ENCODE measurements at places on chromosomes 16 and 17.
A peak's percentile ranks its signal among the peaks of the same experiment; 100 is the strongest.

DNA sequence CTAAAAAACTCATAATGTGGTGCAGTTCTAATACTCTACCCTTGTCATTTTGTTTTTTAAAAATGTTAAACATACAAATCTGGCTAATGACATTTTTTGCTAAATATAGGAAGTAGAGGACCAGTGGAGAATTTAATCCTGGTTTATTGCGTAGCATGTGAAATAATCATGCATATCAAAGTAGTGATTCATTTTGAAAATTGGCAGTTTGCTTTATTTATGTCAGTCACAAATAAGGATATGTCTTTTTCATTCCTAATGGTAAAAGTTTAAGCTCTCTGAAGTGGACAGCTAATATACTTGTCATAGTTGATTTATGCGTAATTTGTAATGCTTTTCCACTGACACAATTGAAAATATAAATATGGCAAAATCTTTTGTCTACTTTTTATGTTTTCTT lies 224.2 kb downstream of the BCAS3 start:
- DNase-seq: no peak

DNA sequence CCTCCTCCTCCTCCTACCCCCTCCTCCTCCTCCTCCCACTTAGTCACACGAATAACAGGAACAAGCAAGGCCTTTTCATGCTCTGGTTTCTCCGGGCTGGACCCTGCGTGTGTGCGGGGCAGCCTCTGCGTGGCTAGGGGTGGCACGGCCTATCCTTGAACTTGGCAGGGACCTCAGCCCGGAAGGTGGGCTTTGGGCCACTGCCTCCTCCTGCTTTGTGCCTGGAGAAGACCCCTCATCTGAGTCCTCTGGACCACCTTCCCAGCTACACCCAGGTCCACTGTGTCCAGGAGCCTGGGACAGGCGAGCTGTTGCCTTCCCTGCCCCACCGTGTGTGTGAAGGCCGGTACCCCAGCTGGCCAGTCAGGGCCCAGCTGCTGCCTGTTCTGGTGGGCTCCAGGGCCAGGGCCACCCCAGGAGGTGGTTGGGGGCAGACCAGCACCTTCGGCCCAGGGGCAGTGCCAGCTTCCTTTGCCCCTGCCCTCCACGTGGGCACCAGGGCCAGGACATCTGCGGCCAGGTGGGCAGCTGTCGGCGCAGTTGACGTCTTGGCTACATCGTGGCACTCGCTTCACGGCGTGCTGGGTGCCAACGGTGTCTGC lies 35.4 kb downstream of the GINS2 start:
- no peak for DNase-seq

- peak; percentile 49 for DNase-seq
These were observed 1.9 kb downstream of the CREBBP start for GRCh38 chr16:3878610-3879009.

GRCh38 chr17:77801545-77802332 lies 156.8 kb upstream of the TNRC6C start:
- DNase-seq: no peak

GRCh38 chr16:17070882-17071592 lies 399.7 kb downstream of the XYLT1 start:
- no peak for DNase-seq

- DNase-seq: no peak
These were observed 5.3 kb downstream of the RPUSD1 start for GRCh38 chr16:782766-783403.

DNA sequence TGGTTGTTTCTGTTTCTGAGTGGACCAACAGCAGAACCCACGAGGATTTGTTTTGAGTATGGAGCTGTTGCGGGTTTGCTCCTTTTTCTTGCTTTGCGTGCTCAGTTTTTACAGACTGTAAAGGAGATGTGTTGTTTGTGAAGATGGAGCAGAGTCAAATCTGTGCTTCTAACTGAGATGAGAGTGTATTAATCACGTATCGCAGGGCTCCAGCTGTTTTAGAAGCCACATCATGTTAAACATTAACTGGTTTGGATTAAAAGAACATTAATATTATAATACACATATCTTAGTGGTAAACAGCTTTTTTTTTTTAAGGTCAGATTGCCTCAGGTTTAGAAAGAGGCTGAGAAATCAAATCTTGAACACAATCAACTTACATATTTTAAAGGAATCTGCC lies 69.4 kb downstream of the YPEL2 start:
- DNase-seq: no peak

DNA sequence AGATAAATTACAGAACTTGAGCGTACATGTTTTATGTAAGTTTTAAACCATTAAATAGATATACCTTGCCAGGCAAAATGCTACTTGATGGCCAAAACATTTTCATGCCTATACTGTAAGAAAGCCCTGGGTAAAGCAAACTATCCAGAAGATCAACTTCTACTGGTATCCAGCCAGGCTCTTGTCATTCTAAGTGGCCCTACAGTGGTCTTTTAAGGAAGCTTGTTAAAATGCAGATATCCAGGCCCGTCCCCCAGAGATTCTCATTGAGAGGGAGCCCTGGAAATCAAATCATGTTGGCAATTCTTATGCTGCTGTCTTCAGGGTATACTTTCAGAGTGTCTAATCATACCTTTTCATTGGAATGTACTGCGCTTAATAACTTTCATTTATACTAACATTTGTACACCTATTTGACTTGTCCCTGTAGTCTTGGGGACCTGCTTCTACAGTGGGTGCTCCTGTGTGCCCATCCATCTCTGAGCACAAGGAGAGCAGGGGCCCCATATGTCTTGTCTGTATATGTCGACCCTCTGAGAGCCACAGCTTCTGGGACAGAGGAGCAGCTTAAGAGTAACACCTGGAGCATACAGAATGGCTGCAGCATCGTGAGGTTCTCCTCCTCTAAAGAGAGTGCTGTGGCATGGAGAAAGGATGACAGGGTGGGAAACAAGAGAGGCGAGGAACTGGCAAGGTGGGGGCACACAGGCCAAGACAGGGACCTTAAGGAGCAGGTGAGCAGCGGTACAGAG lies 43.6 kb upstream of the ANKFY1 start:
- no peak for DNase-seq

DNA sequence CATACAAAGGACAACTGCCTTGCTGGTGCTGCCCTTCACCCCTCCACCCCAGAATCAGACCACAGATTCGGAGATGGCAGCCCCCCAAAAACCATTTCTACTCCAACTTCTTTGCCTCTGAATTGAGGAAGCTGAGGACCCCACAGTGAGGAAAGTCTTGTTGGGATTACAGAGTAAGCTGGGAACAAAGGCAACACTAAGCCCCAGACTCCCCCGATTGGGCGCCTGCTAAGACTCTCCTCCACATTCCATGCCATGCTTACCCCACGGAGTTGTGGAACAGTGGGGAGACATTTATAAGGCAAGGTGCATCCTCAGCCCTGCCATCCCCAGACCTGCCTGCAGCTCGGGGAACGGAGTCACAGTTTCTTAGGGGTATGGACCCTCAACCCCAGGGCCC lies 1.9 kb downstream of the GIT1 start:
- DNase-seq: no peak

DNA sequence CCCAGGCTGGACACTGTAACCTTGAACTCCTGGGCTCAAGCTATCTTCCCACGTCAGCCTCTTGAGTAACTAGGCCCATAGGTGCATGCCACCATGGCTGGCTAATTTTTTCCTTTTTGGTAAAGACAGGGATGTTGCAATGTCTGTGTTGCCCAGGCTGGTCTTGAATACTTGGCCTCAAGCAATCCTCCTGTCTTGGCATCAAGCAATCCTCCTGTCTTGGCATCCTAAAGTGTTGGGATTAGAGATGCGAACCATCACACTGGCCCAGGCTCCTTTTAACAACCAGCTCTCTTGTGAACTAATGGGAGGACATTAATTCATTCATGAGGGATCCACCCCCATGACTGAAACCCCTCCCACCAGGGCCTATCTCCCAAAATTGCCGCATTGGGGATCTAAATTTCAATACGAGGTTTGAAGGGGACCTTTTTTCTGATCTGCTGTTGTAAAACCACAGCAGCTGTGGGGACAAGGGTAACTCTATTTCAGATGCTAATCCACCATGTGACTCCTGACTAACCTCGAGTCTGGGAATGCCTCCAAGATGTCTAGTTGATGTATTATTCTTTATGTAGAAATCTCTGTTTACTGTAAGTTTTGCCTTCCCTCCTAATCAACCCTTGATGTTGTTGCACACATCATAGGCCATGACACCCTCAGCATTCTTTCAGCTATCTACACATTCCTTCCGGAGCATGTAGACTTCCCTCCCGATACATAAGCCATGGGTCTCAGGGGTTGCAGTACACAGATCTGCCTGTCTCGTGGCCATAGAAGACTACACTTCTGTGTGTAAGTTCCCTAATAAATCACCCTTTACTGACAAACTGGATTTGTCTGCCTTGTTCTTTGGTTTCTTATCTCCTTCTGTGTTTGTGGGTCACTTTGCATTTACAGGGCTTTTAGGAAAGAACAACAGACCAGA lies 37.6 kb downstream of the RNF112 start:
- DNase-seq: no peak

DNA sequence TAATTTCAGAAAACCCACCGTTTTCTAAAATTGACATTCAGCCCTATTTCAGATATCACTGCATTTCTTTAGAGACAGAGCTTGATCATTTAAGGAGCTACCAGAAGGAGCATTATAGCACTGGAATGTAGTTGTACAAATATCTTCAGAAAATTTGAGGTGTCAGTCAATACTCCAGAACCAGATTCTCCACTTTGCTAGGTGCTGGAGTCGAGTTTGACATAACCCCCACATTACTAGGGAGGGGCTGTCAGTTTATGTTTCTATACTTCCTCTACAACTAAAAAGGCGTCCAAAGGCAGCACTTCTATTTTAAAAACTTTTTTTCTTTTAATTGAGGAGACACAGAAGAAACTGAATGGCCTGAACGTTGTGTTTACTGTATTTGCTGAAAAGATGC lies 892 bp upstream of the KIAA0513 start:
- DNase-seq: no peak

GRCh38 chr17:7014995-7015958 lies 2.9 kb downstream of the RNASEK start:
- DNase-seq: peak; percentile 58

GRCh38 chr17:60089096-60089806 lies 10.5 kb upstream of the HEATR6 start:
- peak; percentile 61 for DNase-seq

- peak; percentile 62 for DNase-seq
These were observed 180.1 kb downstream of the SPECC1 start for GRCh38 chr17:20189302-20189701.

DNA sequence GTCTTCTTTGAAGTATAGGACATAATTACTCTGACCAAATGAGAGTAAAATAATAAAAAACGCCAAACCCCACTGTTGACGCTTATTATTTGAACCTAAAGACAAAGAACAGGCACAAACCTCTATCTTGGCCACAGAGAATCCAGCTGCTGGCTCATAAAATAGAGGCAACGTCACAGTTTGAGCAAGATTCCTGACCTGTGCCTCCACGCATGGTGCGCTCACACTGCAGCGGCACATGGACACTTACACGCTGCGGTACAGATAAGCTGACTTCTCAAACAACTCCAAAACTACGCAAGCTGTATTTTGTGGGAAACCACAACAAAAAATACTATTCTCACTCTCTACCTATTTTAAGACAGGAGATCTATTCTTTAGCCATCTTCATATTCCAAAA lies 38.8 kb upstream of the TRAP1 start:
- DNase-seq: no peak

All from erythroblast (primary cell).